ENCODE measurements at places on chromosomes 6 and 20.

GRCh38 chr6:53062169-53062539 is 3.0 kb upstream of the FBXO9 start:
- no peak for DNase-seq

DNA sequence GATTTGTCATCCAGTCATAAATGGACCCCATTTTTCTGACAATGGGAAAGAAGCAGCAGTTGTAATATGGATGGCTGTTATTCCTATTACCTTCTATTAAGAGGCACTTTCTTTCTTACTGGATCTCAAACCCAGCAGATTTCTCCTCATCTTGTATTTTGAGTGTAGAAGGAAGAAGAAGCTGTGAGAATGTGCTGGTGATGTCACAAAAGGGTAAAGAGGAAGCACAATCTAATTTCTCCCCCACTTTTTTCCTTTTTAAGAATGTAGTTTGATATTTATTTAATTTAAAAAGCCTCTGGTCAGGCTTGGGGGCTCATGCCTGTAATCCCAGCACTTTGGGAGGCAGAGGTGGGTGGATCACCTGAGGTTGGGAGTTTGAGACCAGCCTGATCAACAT is 100.0 kb upstream of the JARID2 start:
- no peak for DNase-seq

DNA sequence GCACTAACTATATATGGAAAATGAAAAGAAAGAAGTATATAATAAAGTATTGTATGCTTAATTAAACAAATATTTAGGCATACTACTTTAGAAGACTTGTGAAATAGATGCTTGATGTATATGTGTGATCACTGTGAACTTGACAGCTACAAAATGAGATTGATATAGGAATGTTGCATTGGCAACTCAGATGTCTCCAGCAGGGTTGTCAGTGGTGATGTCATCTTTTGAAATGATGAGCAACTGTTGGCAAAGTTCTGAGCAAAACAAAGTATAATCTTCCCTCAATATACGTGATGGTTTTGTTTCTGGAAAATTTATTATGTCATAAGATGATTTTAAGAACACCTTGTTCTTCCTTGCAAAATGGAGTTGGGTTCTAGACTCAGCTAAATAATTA is 133.8 kb downstream of the ARID1B start:
- no peak for DNase-seq

- DNase-seq, result no peak
Measured at GRCh38 chr6:158774717-158775449, 44.3 kb downstream of the EZR start.

DNA sequence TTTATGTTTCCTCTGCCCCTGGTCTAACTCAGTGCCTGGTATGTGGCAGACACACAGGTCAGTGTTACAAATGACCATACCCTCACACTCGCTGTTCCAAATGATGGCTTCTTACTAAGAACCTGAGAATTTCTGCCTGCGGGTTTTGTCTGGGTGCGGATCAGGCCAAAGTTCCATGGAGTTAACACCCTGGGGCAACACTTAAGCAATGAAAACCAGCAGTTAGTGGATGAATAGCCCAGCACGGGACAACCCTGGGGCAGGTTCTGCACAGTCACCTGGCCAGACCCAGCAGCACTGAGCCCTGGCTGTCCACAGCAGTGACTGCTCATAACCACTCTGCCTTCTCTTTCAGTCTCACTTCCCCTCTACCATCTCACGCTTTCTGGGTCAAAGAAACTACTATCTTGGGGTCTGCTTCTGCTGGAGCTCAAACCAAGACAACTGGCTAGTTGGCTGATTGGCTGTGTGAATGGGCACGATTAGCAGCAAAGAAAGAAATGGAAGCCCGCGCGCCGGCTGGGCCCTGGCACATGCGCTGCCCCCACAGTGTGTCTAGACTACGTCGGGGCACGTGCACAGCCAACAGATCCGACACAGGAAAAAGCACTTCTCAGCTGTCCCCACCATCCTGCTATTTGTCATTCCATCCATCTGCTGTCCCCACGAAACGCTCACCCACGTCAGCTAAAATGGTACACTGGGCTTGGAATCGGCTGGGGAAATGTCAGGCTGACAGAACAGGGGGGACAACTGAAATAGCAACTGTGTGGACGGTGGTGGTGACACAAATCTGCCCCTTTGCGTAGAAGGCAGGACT is 36.6 kb downstream of the MGME1 start:
- DNase-seq, result no peak

DNA sequence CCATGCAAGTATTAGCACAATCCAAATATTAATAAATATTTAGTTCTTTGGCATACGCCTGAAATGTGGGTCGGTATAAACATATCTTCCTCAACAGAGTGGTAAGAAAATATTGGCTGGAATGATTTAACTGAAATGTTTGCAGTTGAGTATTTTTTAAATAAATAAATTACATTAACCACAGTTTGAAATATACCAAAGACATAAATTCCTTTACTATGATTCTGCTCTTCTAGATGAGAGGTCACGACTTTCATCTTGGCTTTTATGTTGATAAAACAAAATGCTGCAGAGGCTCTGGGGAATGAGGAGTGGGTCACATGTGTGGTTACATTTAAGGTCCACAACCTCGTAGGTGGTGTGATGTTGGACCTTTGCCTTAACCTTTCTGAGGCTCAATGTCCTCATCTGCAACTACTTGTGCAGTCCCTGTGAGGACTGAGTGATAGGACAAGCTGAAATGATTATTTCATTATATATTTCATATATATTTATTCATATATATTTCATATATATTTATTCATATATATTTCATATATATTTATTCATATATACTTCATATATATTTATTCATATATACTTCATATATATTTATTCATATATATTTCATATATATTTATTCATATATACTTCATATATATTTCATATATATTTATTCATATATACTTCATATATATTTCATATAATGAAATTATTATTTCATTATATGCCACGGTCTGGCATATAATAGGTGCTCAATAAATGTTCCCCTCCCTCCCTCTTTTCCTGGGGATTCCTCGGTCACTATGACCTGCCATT is 107.4 kb downstream of the SAMD5 start:
- no peak for DNase-seq

DNA sequence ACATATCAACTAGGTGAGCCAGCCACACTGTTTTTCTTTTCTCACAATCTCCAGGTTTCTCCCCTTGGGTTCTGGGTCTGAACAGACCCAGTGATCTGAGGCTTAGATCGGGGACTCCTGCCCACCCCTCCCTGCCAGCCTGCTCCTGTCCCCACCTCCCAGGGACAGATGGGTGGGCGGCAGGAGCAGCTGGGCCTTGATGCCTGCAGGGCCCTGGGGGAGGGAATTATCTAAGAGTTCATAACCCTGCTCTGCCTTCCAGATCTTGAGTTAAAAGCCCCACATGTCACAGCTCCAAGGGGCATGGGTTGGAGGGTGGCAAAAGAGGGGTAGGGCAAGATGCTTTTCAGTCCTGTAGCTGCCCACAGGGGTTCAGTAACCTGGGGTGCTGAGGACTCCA is 5.2 kb upstream of the XKR7 start:
- DNase-seq, result no peak
